Daoy (cell line): ENCODE measurements at places on chromosomes 4 and X. TPM values are rescaled to one million over a fixed set of nuclear protein-coding genes. Genes with fewer than 3 reads are reported as not detected.

FREM3 gene
- total RNA-seq, result not detected in 2 replicates

GRCh38 chrX:88170553-88170952 lies 576.5 kb upstream of the CPXCR1 start:
- DNase-seq, result no peak

IL2RG gene
- total RNA-seq, result not detected in 2 replicates

GRCh38 chr4:183632689-183633088 lies 26.3 kb downstream of the RWDD4 start:
- DNase-seq, result no peak

MAOB gene
- total RNA-seq, result 0.06 and 0.46 TPM in 2 replicates

DNA sequence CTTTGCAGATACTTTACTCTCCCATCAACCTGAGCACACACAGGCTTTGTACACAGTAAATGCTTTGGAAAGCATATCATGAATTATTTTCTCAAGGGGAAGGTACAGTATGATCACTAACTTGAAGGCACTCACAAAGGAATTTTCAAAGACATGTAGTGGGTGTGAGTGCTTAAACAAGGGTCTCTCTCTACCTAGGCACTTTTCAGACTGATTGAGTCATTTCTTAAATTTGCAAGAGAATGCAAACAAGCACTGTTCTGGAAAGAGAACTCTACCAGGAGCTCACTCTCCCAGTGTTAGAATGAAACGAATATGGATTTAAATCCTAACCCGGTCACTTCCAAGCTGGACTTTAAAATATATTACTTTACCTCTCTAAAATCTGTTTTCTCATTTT lies 85.7 kb downstream of the MAML3 start:
- DNase-seq, result no peak

DNA sequence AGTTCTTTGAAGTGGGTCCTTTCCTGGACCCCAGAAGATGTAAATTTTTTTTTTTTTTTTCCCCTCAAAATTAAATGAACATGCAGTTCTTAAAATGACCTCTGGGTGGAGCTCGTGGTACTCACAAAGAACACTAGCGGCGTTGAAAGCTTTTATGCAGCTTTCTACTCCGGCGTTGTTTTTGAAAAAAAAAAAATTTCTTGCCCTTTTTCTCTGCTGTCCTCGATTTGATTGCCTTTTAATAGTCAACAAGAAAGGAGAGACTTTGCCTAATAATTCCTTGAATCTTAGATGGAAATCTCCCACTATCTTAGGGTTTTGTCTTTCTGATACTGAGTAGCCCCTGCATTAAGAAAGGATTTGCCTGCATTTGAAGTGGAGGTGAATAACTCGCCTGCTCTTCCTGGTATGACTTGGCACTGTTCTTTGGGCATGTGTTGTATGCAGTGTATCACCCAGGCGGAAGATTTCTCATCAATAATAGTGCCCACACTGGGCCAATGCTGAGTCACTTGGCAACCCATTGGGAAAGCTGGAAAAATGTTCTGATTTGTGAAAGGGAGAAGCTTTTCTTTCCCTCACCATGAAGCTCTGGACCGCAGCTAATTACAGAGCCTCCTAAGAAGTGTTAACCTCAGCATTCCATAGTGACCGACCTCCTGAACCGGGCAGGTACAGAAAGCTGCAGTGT lies 104.0 kb downstream of the PHEX start:
- peak; percentile 74 for DNase-seq

DNA sequence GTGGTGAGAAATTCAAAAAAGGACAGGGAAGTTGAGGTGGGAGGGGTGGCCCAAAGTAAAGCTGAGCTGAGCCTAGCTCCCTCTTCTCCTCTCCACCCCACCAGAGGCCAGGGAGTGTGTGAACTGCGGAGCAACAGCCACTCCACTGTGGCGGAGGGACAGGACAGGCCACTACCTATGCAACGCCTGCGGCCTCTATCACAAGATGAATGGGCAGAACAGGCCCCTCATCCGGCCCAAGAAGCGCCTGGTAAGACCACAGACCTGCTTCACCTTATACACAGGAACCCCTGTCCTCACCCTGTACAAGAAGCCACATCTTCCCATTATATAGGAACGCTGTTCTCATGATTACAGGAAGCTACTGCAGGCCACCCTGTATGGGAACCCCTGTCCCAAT lies 5.8 kb downstream of the GATA1 start:
- no peak for DNase-seq

GRCh38 chr4:148057984-148058859 lies 326.3 kb downstream of the ARHGAP10 start:
- no peak for DNase-seq

DNA sequence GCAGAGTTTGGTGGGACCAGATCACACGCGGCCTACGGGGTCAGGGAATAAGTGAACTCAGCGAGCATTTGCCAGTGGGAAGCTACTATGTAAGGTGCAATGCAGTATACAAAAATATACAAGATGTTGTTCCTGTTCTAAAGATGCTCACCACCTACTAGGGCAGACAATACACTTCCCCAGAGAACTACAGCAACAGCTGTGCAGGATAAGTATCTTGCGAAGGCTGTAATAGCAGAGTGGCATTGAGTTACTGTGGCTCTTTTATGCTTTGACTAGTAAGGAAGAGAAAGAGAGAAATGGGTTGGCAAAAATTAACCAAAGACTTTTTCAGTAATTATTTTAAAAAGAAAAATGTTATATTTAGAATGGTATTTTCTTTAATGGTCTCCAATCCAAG lies 61.2 kb downstream of the CDS1 start:
- no peak for DNase-seq

TMPRSS11B gene
- total RNA-seq, result not detected in 2 replicates

SH3TC1 gene
- total RNA-seq, result 10.1 and 19.9 TPM in 2 replicates

TRPC5OS gene
- not detected in 2 replicates for total RNA-seq

DNA sequence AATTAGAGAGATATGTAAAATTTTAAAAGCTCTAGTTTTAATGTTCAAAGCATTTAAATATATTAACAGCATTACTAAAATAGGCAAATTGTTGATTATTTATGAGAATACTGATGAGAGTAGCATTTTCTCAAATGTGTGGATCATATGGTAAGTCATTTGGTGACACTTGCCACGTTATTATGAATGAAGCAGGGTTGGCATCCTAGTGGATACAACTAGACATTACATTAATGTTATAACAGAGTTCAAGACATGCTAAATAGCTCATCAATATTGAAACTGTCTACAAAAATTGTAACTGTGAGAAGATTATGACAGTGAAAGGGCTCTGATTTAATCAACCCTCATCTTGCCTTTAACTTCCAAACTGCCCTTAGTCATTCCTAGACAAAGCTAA lies 171.1 kb downstream of the PDGFC start:
- no peak for DNase-seq

GRCh38 chr4:48962636-48963035 lies 23.4 kb upstream of the CWH43 start:
- no peak for DNase-seq

- DNase-seq, result no peak
Measured at GRCh38 chr4:113004655-113005054, 44.8 kb upstream of the ANK2 start.

CFP gene
- 0.74 TPM in 1 of 2 replicates, not detected in the other for total RNA-seq

- no peak for DNase-seq
Measured at GRCh38 chr4:148747721-148748268, 305.6 kb upstream of the NR3C2 start.

DNA sequence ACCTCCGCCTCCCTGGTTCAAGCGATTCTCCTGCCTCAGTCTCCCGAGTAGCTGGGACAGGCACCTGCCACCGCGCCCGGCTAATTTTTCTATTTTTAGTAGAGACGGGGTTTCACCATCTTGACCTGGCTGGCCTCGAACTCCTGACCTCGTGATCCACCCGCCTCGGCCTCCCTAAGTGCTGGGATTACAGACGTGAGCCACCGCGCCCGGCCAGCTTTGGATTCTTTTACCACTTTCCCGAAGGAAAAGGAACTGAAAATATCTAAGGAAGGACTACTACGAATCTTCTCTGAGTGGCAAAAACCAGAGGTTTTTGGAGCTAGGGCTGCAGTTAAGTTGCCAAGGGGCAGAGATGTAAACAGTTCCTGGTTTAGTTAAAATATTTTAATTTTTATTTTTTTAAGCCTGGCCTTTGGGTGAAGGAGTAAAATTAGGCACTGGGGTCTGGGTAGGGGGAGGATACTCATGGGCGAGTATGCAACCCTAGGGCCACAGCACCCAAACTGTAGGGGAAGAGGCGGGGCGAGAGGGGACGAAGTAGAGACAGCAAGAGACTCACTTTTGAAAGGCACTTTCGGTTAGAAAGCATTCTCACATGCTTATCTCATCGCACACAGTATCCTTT lies 525 bp upstream of the CISD2 start:
- no peak for DNase-seq

DNA sequence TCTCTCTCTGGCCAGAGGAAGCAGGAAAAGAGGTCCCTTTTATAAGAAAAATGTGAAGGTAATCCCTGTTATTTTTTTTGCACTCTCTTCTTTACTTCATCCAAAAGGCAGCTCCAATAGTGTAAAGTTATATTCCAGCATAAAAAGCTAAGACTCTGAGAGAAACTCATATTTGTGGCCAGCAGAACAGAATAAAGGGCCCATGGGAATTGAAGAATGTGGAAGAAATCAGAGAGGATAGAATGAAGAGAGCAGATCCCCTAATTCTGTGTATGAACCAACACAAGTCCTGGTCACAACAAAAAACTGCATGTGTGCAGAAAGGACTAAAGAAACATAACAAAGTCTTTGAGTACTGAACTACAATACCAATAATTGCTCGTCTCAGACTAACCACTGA lies 22.3 kb downstream of the RPS6KA6 start:
- no peak for DNase-seq

DNA sequence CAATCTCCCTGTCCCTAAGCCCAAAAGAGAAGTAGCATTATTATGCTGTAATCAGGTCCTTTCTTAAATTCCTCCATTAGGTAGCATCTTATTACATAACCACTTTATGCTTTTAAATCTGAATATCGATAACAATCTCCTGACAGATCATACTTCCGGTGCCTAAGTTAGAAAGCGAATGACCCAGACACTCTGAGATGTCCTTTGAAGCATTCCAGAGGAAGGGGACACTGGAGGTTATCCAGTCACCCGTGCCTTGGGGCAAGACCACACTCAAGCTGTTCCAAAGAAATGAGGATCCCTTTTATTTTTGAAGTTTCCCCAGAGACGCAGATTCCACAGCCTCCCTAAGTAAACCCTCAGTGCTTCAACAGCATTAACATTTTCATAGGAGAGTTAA lies 125.7 kb downstream of the PALLD start:
- no peak for DNase-seq

DNA sequence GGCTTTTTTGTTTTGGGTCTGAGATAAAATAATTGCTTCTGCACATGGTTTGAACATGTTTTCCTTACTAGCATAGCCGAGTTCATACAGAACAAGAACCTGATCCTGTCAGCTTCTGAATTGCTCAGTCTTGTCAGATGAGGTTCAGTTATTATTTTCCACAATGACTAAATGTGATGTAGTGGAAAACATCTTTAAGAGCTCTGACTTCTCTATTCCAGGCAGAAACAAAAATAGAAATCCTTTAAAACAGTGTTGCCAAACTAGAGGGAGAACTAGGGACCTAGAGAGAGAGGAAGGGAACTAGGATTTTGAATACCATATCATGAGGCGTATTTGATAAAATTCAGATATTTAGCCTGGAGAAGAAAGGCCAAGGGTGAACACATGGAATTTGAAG lies 2.0 kb downstream of the ATP6AP2 start:
- DNase-seq, result no peak

- DNase-seq, result no peak
Measured at GRCh38 chr4:61877266-61877665, 677.1 kb downstream of the ADGRL3 start.

GRCh38 chr4:98529970-98530569 lies 128.3 kb downstream of the TSPAN5 start:
- DNase-seq, result no peak

CYLC1 gene
- total RNA-seq, result not detected in 2 replicates

DNA sequence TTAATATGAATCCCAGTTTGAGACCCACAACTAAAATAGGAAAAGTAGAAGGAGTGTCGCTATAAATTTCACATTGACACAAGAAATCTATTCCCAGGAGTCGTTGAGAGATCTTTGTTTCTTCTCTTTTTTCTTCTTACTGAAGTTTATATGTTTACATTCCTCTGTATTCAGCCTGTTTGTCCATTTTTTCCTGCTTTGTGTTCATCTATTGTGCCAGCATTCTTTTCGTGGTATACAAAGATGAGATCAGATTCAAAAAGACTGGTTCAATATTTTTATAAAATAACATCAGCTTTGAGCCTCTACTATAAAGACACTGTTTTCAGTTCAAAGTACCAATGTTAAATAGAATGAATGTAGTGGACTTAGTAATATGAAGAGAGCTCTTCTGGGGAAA lies 95.4 kb upstream of the MYOZ2 start:
- DNase-seq, result no peak

PABPC1L2A gene
- total RNA-seq, result not detected in 2 replicates

MAGEC3 gene
- total RNA-seq, result not detected in 2 replicates

DNA sequence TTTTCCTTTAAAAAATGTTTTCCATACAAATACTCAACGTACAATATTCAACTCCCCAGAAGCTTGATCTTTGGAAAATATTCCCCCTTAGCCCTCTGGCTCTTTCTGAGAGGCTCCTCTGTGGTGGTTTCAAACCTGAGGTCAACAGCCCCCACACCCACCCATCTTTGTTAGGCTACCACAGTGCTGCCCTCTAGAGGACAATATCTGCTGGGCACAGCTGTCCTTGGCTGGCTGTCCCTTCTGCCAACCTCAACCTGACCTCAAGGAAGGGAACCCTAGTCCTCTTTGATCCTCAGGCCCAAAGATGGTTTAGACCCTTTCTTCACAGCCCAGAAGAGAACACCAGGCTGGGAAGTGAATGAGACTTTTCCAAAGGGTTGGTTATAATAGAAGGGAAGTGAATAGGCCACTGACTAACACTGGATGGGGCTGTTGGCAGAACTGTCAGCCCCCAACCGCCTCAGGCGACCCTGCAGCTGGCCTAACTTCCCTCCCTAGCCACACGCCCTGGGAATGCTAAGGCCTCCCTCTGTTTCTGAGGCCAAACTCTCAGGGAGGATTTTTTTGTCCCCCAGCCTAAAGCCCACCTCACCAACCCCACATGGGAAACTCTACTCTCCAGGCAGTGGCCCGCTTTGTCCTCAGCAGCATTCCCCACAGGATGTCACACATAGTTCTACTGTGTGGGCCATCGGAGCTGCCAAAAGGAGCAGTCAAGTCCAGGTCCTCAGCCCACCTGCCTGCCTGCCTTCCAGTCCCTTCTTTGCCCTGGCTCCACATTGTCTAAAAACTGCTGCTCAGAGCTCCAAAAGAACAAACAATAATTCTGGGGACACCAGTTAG lies 34.3 kb downstream of the NYX start:
- DNase-seq, result peak; percentile 17

- no peak for DNase-seq
Measured at GRCh38 chr4:130825284-130825683, 1729.3 kb downstream of the C4orf33 start.

GRCh38 chr4:39426728-39427127 lies 20.0 kb downstream of the KLB start:
- DNase-seq, result no peak

DNA sequence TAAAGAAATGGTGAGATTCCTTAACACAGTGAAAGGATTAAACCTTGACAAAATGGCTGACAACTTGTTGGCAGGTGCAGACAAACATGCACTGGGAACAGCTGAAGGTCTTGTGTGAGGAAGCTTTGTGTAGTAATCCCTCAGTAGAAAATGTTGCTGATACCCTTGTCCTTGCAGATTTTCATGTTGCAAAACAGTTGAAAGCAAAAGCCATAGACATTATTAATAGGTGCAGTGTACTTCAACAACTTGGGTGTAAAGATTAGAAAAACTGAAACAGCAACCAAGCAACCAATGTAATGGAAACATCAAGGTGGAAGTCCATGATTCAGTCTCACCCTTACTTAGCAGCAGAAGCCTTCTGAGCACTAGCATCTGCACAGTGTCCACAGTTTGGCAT lies 29.8 kb downstream of the UGT2B7 start:
- no peak for DNase-seq
